ENCODE measurements at places on chromosomes 6 and 20. TPM values are rescaled to one million over a fixed set of nuclear protein-coding genes. Genes with fewer than 3 reads are reported as not detected.

The PDE7B gene
- 6.8 TPM for total RNA-seq

The TSPYL4 gene
- 34.1 TPM for total RNA-seq

The ZNF391 gene
- total RNA-seq = 4.7 TPM

The MROH8 gene
- 4.2 TPM for total RNA-seq

The SLC17A3 gene
- total RNA-seq = not detected

The IRF4 gene
- not detected for total RNA-seq

GRCh38 chr6:80143419-80143937 lies 37.0 kb downstream of the BCKDHB start:
- DNase-seq = peak; percentile 90

- DNase-seq = no peak
These were observed 5.3 kb downstream of the KCNB1 start for GRCh38 chr20:49477200-49477599.

GRCh38 chr6:52063584-52064344 lies 23.6 kb downstream of the PKHD1 start:
- DNase-seq = peak; percentile 57

- no peak for DNase-seq
These were observed 18.1 kb downstream of the C6orf132 start for GRCh38 chr6:42124223-42124836.

DNA sequence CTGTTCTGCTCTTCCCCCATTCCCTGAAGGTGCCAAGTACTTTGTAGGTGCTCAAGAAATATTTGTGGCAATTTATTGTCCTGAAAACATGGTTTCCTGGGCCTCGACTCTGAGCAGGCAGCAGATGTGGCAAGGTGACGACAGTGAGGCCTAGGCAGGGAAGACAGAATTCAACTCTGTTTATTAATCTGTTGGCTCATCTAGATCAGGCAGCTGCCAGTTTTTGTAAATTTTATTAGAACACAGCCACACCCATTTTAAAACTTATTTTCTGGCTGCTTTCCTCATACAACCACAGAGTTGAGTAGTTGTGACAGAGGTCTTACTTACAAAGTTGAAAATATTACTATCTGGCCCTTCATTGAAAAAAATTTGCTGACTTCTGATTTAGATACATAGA lies 24.5 kb downstream of the MAPK14 start:
- peak; percentile 65 for DNase-seq

Data from GM23248 (cell line).